ENCODE measurements at places on chromosomes 2 and 18.

DNA sequence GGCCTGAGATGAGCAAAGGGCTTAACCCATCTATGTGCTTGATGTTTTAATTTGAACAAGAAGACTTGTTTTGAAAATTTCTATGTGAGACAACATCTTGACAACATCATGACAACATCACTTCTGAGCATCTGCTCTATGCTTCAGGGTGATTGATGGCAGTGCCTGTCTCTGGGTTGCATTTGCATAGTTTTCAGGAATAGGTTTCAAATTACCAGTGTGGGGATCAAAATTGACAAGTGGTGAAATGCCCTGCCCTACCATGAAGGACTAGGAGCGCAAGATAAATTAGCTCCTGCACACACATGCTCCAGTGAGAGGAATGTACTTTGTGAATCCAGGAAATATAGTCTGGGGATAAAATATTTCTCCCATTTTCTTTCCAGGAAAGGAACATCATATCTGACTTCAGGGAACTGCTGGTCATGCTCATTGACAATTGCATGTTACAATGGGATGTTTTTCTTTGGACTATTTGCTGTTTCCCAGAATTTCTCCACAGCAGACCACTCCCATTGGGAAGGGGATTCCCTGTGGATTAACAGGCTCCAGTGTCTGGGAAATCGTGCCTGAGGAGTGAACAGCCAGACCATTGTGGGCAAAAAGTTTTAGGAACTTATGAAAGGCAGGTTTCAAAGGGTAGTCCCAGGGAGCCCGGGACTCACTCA, 45.3 kb upstream of the IL1R2 start:
- H3K27me3 ChIP-seq, result no peaks in the 10 kb centered on the region
- H3K4me3 ChIP-seq, result no peak overlapping the region
- H3K4me1 ChIP-seq, result no peaks in the 10 kb centered on the region
- H3K27ac ChIP-seq, result no peak overlapping the region
- H3K36me3 ChIP-seq, result no peaks in the 10 kb centered on the region
- DNase-seq, result peak; percentile 41

GRCh38 chr2:10862330-10862729, 49.4 kb upstream of the KCNF1 start:
- H3K4me3 ChIP-seq, result no peak overlapping the region
- no peaks in the 10 kb centered on the region for H3K36me3 ChIP-seq
- no peak for DNase-seq

- no peak for DNase-seq
- H3K27me3 ChIP-seq, result no peaks in the 10 kb centered on the region
- no peak overlapping the region for H3K4me3 ChIP-seq
- H3K4me1 ChIP-seq, result no peaks in the 10 kb centered on the region
- H3K27ac ChIP-seq, result no peak overlapping the region
- H3K36me3 ChIP-seq, result no peaks in the 10 kb centered on the region
Observed at GRCh38 chr2:226307487-226308322, 491.9 kb downstream of the IRS1 start.

DNA sequence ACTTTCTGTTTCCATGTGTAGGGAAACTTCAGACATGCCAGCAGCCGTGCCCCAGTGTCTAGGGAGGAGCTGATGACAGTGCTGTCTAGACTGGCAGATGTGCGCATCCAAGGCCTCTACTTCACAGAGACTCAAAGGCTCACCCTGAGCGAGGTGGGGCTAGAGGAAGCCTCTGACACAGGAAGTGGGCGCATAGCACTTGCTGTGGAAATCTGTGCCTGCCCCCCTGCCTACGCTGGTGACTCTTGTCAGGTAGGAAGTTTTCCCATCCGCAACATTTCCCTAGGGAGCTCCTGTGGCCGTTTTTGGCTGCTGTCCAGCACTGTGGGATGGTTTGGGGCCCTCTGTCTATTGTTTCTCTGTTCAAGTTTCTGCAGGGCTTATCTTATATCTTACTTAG, 143.1 kb upstream of the TTC39C start:
- no peak for DNase-seq
- H3K4me3 ChIP-seq, result no peak overlapping the region
- H3K4me1 ChIP-seq, result no peaks in the 10 kb centered on the region
- H3K27ac ChIP-seq, result no peak overlapping the region
- H3K36me3 ChIP-seq, result no peaks in the 10 kb centered on the region

DNA sequence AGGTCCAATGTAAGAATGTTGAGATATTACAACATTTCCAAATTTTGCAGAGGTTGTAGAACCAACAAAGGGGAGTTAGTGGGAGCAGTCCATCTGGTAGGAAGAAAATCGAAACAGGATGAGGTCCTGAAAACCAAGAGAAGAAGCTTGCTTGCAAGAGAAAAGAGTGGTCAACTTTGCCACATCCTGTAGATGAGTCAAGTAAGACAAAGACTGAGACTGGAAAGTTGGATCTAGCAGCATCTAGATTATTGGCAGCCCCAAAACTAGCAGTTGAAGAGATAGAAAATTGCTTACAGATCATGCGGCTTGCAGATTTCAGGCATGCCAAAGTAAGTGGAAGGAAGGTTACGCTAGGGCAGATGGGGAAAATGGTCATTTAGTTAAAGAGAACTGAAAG, 378.9 kb downstream of the GRB14 start:
- H3K27ac ChIP-seq, result no peak overlapping the region
- H3K4me1 ChIP-seq, result no peaks in the 10 kb centered on the region
- no peaks in the 10 kb centered on the region for H3K36me3 ChIP-seq
- no peak for DNase-seq
- no peak overlapping the region for H3K4me3 ChIP-seq
- H3K27me3 ChIP-seq, result no peaks in the 10 kb centered on the region

- H3K36me3 ChIP-seq, result no peaks in the 10 kb centered on the region
- no peaks in the 10 kb centered on the region for H3K27me3 ChIP-seq
- no peak within 1 kb of the TSS for H3K27ac ChIP-seq
- no peak for DNase-seq
- H3K4me3 ChIP-seq, result no peak within 1 kb of the TSS
Observed at GRCh38 chr2:200306196-200306930, at the start of gene SPATS2L. Gene SPATS2L (plus strand): TSS chr2:200306693. CDS start chr2:200389245, 82,552 bp downstream.

GRCh38 chr2:222176890-222177289, 121.9 kb downstream of the PAX3 start:
- H3K27ac ChIP-seq, result no peak overlapping the region
- H3K36me3 ChIP-seq, result no peaks in the 10 kb centered on the region
- H3K27me3 ChIP-seq, result no peaks in the 10 kb centered on the region
- H3K4me1 ChIP-seq, result no peaks in the 10 kb centered on the region
- no peak overlapping the region for H3K4me3 ChIP-seq

- no peaks in the 10 kb centered on the region for H3K36me3 ChIP-seq
- no peaks in the 10 kb centered on the region for H3K27me3 ChIP-seq
- no peak overlapping the region for H3K27ac ChIP-seq
- no peak overlapping the region for H3K4me3 ChIP-seq
- peak; percentile 83 for DNase-seq
Observed at GRCh38 chr2:119290859-119291587, 67.4 kb downstream of the STEAP3 start.
